Fibroblast of skin of back (primary cell): ENCODE measurements at places on chromosomes 12 and 14.

- peak; percentile 80 for DNase-seq
These were observed 768 bp downstream of the CEP170B start for GRCh38 chr14:104865631-104866441.

DNA sequence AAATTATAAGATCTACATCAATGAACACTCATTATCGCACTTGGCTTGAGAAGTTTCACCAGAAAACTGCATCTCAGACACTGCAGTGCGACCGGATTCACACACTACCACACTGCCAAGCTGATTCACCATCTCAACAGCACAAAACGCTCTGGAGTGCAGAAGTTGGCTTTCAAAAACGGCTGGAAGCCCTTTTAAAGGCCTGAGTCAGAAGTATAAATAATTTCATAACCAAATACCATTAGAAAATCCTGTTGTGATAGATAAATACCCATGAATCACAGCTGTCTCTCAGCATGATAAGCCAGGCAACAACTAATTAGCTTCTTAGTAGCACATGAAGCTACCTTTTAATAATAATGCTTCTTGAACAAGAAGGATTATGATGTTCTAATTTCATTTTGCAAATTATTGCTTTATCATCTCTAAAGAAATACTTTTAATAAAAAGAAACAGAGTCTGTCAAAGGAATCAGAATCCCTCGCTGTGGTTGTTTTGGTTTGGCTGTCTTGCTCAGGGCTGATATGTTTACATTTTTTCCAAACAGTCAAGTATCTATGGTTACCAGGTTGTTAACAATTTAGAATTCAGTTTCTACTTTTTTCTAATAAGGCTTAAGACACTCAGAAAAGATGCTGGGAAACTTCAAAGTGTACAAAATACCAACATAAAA lies 51.2 kb downstream of the SLC2A13 start:
- DNase-seq = peak; percentile 73

DNA sequence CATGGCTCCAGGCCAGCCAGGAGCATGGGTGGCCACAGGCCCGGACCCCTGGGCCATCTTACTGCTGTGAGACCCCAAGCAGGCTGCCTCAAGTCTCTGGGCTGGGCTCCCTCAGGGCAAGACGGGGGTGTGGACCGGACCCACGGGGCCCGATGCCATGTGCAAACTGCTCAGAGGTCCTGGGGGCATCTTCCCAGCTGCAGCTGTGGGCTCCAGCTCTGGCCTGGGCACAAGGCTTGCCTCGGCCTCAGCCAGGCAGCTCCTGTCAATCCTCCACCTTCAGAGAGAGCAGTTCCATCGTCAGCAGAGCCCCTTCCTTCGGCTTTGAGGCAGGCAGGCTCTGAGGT lies 12.4 kb upstream of the GPR132 start:
- DNase-seq = no peak

DNA sequence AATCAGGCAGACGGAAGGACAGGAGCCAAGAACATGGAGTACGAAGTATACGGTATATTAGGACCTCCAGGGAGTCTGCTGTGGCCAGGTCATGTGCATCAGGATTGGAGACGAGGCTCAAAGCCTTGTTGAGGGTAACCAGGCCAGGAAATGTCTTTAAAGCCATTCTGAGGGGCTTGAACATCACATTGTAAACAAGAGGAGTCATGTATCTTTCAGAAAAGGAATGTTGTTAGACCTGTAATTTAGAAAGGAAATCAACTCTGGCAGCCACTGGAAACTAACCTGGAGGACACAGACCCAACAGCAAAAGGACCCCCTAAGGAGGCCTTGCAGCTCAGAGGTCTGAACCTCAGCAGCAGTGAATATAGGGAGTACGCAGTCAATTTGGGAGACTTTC lies 7.5 kb downstream of the MAP3K9 start:
- no peak for DNase-seq

- no peak for DNase-seq
These were observed 58.7 kb downstream of the CLIP1 start for GRCh38 chr12:122363782-122364181.

GRCh38 chr12:68222326-68222725 lies 3.3 kb downstream of the IL26 start:
- DNase-seq = no peak

- DNase-seq = peak; percentile 62
These were observed 87.1 kb downstream of the VEZT start for GRCh38 chr12:95304673-95305198.

DNA sequence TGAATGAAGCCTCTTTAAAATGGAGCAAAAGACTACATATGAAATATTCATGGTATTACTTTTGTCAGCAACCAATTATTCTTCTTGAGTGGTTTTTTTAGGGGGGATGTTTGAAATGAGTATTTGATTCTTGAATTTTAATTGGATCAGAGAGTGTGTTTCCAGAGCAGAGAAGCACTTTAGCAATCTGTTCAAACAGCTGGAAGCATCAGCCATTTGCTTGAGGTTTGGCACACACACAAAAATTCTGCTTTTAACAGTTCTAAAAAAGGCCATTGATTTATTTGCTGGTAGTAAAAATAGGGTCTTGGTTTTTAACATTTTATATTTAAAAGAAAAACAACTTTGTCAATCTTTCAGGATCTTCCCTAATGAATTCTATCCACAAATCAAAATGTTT lies 292.7 kb downstream of the LRFN5 start:
- DNase-seq = peak; percentile 2

DNA sequence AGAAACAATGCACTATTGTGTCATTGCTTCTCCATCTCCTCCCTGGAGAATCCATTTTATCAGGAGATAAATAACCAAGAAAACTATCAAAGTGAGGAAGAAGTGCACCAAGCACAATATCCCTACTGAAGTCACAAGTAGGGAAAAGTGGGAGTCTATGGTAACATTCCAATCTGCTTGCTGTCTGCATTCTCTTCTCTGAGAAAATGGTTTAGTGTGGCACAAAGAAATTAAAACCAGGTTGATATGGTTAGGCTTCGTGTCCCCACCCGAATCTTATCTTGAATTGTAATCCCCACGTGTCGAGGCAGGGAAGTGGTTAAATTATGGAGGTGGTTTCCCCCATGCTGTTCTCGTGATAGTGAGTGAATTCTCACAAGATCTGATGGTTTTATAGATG lies 209.7 kb downstream of the PRKD1 start:
- DNase-seq = peak; percentile 63

- no peak for DNase-seq
These were observed 8.3 kb upstream of the KLHL42 start for GRCh38 chr12:27771481-27772327.

- peak; percentile 49 for DNase-seq
These were observed 11.2 kb upstream of the PXN start for GRCh38 chr12:120276734-120277133.

- peak; percentile 57 for DNase-seq
These were observed 240.1 kb upstream of the OR4E1 start for GRCh38 chr14:21913759-21914158.

GRCh38 chr12:52156311-52156710 lies 35.5 kb downstream of the KRT80 start:
- peak; percentile 77 for DNase-seq

GRCh38 chr12:53500142-53500775 lies 824 bp upstream of the TARBP2 start:
- DNase-seq = peak; percentile 35

DNA sequence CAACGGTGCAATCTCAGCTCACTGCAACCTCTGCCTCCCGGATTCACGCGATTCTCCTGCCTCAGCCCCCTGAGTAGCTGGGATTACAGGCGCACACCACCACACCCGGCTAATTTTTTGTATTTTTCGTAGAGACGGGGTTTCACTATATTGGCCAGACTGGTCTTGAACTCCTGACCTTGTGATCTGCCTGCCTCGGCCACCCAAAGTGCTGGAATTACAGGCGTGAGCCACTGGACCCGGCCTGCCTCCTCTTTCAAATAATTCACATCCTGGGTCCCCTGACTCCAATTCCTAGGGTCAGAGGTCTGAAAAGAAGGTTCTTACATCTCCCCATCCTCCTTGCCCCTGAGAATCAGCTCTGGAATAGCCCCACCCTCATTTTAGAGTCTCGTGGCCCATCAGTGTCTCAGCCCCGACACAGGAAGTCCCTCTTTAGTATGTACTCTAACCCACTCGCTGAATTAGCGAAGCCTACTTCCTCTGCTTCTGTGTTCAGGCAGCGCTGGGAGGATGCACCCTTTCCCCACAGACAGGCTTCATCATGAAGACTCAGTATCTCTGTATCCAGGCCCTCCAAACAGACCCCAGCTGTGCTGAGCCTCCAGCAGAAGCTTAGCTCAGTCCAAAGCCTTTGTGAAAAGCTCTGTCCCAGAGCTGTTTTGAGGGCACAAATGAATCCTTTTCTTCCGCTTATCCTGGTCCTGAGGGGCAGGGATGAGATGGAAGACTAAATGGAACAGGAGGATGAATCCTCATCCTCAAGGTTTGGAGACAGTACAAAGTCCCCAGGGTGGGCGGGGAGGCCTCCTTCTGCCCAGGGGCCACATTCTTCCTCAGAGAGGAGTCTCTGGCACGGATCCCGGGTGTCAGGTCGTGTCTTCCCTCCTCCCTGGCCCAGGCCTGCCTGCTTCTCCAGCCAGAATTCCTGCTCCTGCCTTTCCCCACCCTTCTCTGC lies 3.5 kb downstream of the LPAR5 start:
- peak; percentile 40 for DNase-seq

DNA sequence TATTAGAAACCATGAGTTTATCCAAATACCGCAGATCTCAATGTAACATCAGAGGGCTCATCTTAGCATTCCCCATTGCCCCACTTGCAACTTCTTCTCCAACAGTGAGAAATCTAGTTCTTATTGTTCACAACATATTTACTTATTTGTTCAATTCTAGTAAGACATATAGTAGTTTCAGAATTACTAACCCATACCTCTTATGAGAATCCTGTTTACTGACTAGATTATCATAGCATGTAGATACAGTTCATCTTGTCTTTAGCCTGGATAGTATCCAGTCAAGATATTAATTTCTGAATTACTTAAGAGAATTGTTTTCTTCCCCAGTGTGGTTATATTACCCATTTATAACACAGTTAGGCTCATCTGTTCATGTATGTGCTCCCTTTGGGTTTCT lies 80.6 kb downstream of the NIN start:
- no peak for DNase-seq

- peak; percentile 13 for DNase-seq
These were observed 787 bp downstream of the HECTD4 start for GRCh38 chr12:112381406-112381882.

GRCh38 chr12:639566-639965 lies 23.7 kb downstream of the NINJ2 start:
- no peak for DNase-seq

- DNase-seq = no peak
These were observed 11.9 kb downstream of the RHOF start for GRCh38 chr12:121781484-121781997.

DNA sequence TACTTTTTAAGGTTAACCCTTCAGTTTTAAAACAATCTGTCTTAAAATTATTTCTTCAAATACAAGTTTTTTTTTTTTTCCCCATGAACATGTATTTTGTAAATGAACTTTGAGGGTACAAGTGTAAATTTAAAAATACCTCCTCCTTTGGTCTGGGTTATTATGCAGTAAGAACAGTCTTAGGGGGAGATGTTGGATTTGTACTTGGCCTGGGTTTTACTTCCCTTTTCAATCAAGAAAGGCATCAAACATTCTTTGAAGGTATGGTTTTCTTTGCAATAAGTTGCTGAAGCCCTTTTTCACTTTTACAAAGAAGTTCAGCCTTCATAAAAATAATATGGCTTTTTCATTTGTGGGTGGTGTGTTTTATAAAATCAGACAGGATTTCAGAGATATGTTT lies 20.5 kb downstream of the WBP11 start:
- no peak for DNase-seq

DNA sequence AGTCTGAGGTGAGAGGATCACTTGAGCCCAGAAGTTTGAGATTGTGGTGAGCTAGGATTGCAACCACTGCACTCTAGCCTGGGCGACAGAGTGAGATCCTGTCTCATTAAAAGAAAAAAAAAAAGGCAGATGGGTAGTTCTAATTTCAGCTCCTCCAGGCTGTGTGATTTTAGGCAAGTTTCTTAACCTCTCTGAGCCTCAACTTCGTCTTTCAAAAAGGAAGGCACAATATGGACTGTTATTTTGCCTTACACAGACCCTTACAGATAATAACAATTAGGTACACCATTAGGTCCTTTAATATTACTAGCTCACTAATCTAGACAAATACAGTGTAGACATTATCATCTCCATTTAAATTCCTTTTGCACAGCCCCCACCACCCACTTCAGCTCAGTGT lies 4.8 kb upstream of the CCDC177 start:
- no peak for DNase-seq

GRCh38 chr14:56664811-56665421 lies 85.3 kb downstream of the TMEM260 start:
- no peak for DNase-seq

DNA sequence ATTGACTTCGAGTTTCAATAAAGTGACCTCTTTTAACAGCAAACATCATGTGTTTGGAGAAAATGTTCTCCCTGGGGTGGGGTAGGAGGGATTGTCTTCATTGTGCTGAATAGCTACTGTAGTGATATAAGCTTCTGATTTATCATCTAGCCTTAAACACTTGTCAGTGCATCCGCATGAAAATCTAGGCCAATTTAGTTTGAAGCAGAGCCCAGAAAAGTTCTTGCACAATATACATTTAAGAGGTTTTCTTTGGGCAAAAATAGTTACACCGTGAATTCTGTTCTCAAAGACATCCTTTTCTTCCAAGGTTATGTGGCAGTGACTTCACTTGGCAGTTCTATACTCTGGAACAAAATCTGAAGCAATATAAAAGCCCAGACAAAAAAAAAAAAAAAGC lies 136.0 kb upstream of the IFNG-AS1 start:
- no peak for DNase-seq

DNA sequence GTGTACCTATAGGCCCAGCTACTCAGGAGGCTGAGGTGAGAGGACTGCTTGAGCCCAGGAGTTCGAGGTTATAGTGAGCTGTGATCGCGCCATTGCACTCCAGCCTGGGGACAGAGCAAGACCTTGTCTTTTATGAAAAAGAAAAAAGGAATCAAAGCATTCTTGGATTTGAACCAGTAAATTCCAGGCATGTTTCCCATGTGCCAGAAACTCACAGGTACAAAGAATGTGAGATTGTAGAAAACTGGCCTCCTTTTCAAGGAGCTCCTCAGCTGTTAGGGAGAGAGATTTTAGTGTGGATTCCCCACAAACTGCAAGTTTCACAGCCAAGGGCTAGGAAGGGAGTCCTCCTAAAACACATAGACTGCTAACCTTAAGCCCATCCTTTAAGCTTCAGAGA lies 95.0 kb downstream of the FOXN4 start:
- DNase-seq = no peak

DNA sequence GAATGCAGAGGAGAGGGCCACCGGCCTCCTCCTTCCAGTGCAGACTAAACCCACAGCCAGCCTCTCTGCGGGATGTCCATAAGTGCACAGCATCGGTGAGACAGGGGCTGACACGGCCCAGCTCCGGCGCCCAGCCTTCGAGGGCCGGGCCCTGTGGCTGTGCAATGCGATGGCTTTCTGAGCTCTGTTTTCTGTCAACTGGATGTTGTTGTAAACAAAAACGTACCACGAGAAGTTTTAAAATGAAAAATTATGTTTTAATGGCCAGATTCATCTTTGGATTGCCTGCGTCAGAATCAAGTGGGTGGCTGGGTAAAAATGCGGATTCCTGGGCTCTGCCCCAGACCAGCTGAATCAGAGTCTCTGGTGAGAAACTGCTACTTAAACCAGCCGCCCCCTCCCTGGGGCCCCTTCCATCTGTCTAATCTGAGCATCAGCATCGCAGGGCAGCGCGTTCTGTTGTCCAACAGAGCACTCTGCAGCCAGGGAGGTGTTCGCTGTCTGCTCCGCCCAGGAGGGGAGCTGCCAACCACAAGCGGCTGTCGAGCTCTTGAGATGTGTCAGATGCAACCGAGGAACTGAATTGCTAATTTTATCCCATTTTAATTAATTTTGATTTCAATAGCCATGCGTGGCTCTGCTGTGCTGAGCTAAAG lies 133.4 kb downstream of the RFLNA start:
- DNase-seq = peak; percentile 72

- DNase-seq = no peak
These were observed 15.9 kb downstream of the ZNF605 start for GRCh38 chr12:132940071-132940719.
